Peyer's patch (tissue), 4 donors: ENCODE measurements at places on chromosomes 7 and 10.

GRCh38 chr10:97117372-97117771, 68.4 kb downstream of the SLIT1 start:
- DNase-seq = no peak

- no peak for DNase-seq
These were observed 42.8 kb upstream of the NUB1 start for GRCh38 chr7:151298765-151299164.

DNA sequence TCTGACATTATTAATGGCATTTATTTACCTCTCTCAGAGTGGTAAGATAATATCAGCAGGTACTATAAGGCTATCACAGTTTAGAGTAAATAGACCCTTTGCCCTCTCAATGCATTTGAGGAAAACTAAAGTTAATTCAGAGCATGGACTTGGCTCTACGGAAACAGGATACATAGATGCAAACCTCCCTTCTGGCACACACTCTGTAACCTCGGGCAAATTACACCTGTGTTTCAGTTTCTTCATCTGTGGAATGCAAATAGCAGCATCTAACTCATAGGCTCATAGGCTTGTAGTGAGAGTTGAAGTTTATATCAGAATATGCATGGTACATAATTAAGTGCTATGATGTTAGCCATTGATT, 5.6 kb downstream of the RAPGEF5 start:
- DNase-seq = no peak

DNA sequence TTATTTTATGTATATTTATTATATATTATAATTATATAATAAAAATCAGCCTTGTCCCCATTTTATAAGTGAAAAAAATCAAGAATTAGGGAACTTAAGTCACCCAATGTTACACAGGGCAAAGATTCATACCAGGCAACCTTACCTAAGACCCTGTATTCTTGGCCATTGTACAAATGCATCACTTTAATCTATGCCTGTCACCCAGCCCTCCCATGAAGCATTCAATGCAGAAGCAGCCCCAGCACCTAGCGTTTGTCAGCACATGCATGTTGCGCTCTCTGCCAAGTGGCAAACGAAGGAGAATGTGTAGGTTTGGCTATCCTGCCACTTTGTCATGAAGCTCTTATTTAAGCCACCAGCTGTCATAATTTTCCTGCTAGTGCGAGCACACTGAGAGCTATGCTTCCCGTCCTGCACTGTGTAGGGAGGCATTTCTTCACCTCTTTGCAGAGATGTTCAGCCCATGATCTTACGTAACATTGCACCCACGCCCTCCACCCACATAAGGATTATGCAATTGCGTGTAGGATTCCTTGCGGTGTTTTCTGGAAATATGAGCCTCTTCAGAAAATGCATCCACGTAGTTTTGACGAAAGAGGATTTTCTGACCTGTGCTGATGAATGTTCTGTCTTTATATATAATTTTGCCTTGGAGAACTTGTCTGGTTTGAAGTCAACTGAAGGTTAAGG, 7.7 kb upstream of the COBL start:
- DNase-seq = no peak

- DNase-seq = no peak
These were observed 14.5 kb upstream of the VCL start for GRCh38 chr10:73983096-73984047.

DNA sequence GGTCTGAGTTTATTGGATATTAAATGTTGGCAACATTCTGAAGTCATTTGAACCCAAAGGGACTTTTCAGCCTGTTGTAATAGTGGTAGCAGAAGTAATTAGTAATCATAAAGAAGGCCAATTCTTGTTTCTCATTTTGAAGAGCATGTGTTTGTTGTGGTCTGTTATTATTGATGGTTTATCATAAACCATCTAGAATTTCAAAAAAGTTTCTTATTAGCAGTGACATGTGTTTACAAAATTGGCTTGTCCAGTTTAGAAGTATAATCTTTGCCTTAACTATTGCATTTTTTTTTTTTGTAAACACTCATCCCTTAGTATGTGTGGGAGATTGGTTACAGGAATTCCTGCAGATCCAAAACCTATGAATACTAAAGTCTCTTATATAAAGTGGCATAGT, 177.8 kb downstream of the BBS9 start:
- DNase-seq = no peak

GRCh38 chr10:35153716-35154115, 27.1 kb downstream of the CREM start:
- DNase-seq = no peak

GRCh38 chr7:108570146-108570755, 577 bp downstream of the DNAJB9 start:
- peak; percentile 85 for DNase-seq

- DNase-seq = no peak
These were observed 97.7 kb downstream of the CUBN start for GRCh38 chr10:17031637-17032635.

GRCh38 chr10:119136084-119136483, 29.4 kb downstream of the SFXN4 start:
- DNase-seq = no peak

GRCh38 chr7:102927312-102927933, 14.6 kb downstream of the LRRC17 start:
- no peak for DNase-seq

DNA sequence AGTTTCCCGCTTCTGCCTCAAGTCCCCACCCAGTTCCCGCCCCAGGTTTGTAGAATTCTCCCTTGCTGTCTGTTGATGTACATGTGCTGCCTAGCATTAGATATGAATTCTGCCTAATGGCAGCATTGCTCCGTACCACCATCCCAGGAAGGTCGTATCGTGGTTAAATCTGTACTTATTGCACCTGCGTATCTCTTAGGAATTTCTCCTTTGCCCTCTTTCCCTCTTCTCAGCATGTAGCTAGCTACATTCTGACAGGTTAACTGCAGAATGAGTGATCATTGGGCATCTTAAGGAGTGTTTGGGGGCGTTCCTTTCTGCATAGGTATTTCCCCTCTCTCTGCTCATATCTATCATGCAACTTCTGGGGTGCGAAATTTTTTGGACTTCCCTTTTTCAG, 293.1 kb downstream of the GPR158 start:
- DNase-seq = no peak

DNA sequence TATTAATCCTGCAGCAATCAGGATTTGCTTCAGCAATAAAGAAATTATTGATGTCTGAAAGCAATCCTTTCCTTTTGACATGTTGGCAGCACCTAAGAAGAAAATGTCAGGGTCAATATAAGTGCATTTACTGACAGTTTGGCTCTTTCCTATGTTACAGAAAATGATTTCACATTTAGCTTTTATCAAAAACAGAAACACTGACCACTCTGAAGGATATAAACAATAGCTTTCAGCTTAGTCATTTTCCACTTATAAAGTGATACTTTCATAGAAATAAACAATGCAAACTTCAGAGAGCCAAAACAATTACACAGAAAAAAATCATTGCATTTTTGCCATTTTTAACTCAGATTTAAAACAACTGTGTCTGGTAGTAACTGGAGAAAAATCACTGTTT, 325.6 kb upstream of the KAT6B start:
- no peak for DNase-seq

DNA sequence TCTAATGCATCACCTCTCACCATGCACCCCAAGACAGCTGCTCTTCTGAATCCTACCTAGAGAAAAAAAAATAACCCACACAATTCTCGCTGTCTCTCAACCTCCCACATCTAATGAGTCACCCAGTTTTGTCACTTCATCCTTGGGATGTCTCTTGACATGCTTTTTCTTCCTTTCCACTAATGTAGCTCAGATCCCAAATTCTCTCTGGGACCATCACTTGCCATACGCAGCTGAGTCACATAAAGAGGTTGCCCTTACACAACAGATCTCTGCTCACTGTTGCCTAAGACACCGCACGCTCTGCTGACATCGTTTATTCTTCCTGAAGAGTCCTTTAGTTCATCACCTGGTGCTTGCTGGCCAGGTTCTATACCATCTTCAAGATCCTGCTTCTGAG, 606.0 kb upstream of the GALNT17 start:
- DNase-seq = no peak

- DNase-seq = peak; percentile 63
These were observed 37.8 kb downstream of the HIPK2 start for GRCh38 chr7:139739863-139740597.

- no peak for DNase-seq
These were observed 75.6 kb downstream of the AMZ1 start for GRCh38 chr7:2763597-2763996.

DNA sequence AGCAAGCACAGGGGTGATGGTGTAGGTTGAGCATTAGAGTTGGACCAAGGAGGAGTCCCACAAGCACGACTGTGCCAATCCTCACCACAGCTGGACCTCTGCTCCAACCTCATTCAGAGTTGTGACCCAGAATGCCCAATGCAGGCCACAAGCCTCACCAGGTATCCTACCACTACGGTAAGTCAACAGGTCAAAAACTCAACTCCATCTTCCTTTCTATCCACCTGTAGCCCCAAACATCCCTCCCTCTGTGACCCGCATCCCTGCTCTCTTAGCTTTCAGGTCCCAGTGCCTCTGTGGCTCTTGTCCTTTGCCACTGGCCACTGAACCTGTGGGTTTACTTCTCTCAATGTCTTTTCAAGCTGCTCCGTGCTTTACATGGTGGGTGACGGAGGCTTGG, 112.8 kb downstream of the PIP4K2A start:
- DNase-seq = no peak

GRCh38 chr10:92848037-92848440, 281 bp upstream of the EXOC6 start:
- no peak for DNase-seq

DNA sequence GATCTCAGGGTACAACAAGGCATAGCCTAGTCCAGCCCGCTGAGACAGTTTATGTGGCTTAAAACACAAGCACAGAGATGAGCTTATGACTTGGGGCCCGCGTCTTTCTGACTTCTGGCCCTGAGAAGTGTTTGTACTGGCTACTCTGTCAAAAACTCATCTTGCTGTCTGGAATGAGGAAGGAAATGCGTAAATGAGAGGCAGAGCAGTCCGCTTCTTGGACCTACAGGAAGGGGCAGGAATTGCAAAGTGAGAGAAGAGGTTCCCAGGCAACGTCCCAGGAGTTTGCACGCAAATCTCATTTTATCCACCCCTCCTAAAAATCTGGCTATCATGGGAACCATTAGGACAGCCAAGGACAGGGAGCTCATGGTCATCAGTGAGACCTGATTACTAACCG, 5.5 kb downstream of the ANXA11 start:
- DNase-seq = no peak

GRCh38 chr10:4498711-4499251, 327.2 kb upstream of the AKR1E2 start:
- DNase-seq = no peak

DNA sequence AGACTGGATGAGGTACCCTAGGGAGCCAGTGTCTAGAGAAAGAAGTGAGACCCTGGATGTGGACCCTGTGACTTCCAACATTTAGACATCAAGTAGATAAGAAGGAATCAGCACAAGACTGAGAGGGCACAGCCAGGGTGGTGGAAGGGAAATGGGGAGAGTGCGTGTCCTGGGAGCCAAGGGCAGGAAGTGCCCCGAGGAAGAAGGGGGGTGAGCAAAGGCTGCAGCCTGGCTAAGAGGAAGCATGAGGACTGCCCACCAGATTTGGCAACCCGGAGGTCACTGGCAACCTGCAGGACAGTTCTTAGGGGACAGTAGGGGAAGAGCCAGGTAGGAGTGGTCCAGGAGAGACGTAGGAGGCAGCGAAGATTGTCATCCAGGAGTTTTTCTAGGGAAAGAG, 14.8 kb downstream of the COL13A1 start:
- no peak for DNase-seq

- no peak for DNase-seq
These were observed 135.7 kb downstream of the SDK1 start for GRCh38 chr7:3436746-3437145.

- DNase-seq = no peak
These were observed 9.0 kb downstream of the RGS10 start for GRCh38 chr10:119533473-119533872.

GRCh38 chr10:132223156-132223590, 36.4 kb downstream of the DPYSL4 start:
- DNase-seq = peak; percentile 87

DNA sequence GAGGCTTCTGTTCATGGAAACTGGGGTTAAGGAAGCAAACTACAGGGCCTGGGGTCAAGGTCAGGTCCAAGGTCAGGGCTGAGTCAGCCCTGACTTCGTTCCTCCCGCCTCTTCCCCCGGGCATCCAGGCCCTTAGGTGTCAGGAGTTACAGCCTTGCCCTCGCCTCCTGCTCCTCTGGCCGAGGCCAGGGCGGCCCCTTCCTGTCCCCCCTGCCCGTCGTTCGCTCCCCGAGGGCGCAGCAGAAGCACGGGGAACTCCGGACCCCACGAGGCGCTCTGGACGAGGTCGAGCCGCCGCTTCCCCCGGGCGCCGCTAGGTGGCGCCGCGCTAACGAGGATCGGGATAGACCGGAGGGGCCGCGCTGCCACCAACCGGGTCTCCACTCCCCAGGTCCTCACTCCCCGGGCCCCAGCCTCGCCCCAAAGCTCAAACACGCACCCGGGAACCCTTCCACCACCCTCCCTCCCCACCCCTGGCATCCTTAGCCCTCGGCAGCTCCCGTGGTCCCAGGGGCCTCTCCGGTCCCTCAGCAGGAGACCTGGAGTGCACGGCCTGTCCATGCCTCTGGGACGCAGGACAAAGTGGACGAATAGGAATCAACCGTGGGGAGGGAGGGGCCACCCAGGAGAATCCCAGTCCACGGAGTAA, 59.2 kb upstream of the MYL10 start:
- peak; percentile 91 for DNase-seq

- no peak for DNase-seq
These were observed 32.5 kb upstream of the FEZF1 start for GRCh38 chr7:122337011-122337410.

DNA sequence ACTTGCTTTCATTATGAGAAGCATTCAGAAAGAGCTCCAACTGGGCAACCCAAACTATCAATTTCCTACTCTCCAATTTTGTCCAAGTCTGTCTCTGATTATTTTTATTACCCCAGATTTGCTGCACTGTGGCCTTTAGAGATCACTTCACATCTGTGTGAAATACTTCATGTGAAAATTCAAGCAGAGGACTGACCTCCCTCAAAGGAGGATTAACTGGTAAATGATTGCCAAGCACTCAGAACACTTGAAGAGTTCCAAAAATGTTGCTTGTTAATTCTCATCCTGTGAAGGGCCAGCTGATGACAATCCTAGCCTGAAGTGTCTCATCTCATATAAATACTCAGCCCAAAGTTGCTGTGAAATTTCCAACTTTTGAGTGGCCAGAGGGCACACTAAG, 182.8 kb upstream of the DGKB start:
- DNase-seq = no peak
